Stimulated activated CD8-positive, alpha-beta memory T cell treated with anti-CD3 and anti-CD28 coated beads, Interleukin-4, amount 100 ng/mL, for 1 hour (primary cell): ENCODE measurements at places on chromosomes 12 and 14.

DNA sequence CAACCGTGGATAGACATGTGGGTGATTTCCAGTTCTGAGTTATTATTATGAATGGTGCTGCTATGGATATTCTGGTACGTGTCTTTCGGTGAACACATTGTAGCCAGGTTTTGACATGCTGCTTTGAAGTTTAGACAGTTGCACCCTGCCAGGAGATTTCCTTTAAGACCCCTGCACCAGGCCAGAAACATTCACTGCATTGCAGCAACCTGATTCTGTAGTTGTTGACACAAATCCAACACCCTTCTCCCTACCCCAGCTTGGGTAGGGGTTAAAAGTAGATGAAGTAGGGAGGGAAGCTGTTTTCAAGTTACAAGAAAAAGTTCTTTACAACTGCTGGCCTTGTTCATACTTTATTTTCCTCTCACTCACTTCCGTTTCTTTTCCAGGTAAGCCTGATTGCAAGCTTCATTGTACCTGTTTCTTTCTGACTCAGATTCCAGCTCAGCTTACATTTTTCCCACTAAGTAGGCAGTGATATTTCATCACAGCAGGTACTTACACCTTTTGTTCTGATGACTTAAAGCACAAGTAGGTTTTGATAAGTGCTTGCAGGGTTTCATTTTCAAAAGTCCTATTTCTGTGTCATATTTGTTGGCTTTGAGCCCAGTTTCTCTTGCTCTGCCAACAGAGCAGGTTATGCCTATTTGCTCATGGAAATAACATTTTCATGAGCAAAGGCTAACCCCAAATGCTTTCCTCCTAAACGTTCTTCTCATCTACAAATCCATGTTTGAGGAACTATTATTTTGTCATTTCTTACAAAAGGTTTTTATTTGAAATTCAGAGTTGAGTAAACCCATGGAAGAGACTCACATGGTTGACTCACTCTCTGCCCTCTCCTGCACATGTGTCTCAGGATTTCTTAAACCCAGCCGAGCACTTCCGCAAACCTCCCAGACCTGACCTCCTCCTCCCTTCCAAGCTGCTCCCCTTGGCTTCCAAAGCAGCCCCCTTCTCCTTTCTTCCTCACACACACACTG lies 12.1 kb upstream of the LTA4H start:
- no peak for DNase-seq

- DNase-seq = no peak
Observed at GRCh38 chr14:87866116-87866515, 126.9 kb downstream of the GALC start.

- DNase-seq = no peak
Observed at GRCh38 chr12:13790317-13790716, 191.1 kb downstream of the GRIN2B start.

DNA sequence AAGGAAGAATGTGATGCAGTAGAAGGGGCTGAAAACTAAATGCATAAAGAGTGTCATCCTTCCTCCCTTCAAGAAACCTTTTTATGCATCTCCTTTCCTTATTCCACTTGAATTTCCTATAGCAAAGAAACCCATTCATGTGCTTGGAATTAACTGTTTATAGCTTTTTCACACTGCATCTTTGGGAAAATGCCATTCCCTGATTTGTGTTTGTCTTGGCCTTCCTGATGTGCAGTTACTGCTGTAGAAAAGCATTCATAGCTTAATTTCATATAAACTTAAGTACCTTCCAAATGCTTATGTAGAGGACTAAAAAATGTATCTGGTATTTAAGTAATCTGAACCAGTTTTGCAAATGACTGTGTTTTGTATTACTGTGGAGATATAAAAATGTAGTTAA lies 61.8 kb downstream of the SDR9C7 start:
- no peak for DNase-seq

DNA sequence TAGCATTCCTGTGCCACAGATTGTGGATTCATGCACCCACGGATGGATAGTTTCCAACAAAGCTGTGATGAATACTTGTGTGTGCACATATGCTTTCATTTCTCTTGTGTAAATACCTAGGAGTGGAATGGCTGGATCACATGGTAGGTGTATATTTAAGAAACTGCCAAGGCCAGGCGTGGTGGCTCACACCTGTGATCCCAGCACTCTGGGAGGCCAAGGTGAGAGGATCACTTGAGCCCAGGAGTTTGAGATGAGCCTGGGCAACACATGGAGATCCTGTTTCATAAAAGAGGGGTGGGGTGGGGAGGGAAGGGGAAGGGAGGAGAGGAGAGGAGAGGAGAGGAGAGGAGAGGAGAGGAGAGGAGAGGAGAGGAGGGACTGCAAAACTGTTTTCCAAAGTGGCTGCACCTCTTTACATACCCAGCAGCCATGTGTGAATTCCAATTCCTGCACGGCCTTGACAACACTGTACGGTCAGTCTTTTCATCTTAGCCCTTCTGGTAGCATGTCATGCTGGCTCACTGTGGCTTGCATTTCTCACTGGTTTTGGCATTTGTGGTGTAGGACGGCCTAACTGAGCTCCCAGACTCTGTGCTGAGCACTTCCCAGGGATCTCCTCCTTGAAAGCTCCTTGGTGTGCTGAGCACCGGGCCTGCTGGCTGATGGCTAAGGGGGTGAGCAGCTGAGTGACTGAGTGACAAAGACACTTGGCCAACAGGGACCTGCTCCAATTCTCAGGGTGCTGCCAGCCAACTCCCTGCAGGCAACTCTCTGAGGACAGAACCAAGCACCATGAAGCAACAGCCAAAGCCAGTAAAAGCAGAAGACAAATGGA lies 27.9 kb downstream of the SYNE3 start:
- DNase-seq = no peak

- DNase-seq = no peak
Observed at GRCh38 chr12:13198241-13198640, 1.7 kb downstream of the EMP1 start.
